ENCODE measurements at places on chromosomes 4 and X.

DNA sequence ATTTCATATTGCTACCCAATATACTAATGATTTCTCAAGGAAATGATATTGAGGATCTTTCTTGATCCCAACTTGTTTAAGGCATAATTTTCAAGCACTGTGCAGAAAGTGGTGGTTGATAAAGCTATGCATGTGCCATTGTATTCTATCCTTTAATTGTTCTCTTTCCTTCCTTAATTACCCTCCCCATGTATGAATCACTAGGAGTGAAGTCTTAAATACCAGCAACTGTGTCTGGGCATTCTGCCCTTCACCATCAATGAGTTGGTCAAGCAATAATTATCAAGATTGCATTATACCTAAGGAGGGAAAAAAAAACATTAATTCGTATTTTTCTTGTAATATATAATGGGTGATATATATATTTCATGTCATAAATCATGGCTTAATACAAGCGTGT, 111.8 kb upstream of the FRMPD4 start:
- no peak for DNase-seq

DNA sequence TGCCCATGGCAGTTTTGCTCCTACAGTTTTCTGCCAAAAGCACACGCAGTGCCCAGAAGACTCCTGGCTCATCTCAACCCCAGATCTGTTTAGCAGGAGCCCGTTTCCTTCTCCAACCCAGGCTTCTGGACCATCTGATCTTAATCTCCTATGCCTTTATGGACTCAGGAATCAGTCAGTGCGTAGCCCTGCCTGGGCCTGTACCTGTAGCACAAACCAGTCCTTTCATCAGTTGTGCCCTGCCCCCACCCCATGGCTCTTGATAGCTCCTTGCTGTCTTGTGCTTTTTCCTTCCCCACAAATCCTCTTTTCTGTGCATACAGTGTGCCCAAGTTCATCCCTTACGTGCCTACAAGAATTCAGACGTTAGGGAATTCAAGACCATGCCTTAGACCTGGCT, 1.5 kb downstream of the ZNF718 start:
- no peak for DNase-seq

DNA sequence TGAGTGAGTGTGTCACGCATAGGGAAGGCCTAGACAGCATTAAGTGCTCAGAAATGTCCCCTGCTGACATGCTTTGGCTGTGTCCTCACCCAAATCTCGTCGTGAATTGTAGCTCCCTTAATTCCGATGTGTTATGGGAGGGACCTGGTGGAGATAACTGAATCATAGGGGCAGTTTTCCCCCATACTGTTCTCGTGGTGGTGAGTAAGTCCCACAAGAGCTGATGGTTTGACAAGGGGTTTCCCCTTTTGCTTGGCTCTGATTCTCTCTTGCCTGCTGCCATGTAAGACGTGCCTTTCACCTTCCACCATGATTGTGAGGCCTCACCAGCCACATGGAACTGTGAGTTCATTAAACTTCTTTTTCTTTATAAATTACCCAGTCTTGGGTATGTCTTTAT, 78.0 kb downstream of the NSUN7 start:
- DNase-seq, result no peak

DNA sequence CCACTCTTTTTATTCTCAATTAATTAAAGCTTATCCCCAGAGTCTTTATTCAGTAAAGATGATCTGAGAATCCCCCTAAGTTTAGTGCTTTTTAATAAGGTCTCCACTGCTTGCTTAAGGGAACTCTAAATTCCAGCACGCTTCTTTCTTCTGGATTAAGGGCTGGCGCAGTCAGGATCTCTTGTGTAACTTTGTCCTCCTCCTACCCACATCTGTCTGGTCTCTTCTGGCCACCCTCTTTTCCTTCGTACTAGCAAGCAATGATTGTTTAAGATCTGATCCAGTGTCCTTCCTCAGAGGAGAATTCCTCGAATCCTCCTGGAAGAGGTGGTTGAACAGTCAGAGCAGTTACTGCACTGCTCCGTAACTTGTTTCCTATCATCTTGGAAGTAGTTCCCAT, 14.0 kb upstream of the PAQR3 start:
- DNase-seq, result no peak

GRCh38 chrX:45353456-45353855, 152.8 kb upstream of the DIPK2B start:
- DNase-seq, result no peak

GRCh38 chr4:1597021-1597931, 86.8 kb downstream of the FAM53A start:
- DNase-seq, result no peak

- peak; percentile 56 for DNase-seq
Measured at GRCh38 chr4:104860238-104861123, 286.2 kb upstream of the TET2 start.

- DNase-seq, result no peak
Measured at GRCh38 chr4:101027721-101028120, 319.6 kb downstream of the PPP3CA start.

GRCh38 chr4:16240300-16240699, 14.0 kb upstream of the TAPT1 start:
- DNase-seq, result no peak

DNA sequence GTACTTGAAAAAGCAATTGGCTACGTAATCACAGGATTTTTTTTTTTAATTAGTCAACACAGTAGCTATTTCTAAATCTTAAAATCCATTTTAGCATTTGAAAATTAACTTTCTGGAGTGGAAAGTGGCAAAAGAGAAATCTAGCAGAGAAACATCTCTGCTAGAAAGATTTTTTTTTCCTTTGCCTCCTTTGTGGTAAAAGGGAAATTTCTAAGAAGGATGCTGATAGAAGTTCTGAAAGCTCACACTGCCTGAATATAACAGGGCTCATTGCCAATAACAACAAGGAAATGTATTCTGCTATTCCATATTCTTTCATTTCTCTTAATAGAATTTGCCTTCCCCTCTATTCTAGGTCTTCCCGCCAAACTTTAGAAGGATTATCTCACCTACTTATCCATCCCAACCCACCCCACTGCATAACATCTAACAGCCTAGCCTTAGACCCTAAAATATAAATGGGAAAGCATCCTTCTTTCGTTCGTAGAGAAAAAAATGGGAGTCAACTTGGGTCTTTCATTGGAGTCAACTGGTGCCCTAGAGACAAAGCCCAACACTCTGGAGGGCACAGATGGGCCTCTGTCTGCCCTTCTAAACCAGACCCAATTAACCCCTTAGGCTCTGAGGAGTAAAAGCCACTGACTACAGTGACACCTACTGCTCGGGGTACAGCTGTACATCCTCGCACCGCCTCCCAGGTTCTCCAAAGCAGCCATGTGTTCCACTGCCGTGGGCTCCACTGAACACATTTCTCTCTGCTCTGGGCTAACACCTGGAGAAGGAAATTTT, 103.9 kb downstream of the MAML3 start:
- DNase-seq, result no peak

DNA sequence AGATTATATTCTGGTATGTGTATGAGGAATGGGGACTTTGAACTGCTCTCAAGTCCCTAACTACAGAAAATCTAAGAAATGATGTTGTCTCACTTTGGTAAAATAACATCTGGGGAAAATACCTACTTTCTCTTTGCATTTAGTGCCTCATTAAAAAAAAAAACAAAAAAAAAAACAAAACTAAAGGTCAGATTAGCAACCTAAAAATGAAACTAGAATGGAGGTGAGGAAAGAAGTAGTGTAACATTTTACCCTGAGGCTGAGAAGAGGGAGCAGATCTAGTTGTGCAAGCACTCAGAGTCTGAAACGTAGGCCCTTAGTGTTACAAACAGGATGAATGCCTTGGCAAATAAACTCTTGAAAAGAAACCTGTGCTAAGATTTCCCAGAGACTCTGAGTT, 56.0 kb downstream of the VGLL1 start:
- DNase-seq, result no peak

- no peak for DNase-seq
Measured at GRCh38 chr4:152917543-152918395, 18.4 kb upstream of the FHDC1 start.

DNA sequence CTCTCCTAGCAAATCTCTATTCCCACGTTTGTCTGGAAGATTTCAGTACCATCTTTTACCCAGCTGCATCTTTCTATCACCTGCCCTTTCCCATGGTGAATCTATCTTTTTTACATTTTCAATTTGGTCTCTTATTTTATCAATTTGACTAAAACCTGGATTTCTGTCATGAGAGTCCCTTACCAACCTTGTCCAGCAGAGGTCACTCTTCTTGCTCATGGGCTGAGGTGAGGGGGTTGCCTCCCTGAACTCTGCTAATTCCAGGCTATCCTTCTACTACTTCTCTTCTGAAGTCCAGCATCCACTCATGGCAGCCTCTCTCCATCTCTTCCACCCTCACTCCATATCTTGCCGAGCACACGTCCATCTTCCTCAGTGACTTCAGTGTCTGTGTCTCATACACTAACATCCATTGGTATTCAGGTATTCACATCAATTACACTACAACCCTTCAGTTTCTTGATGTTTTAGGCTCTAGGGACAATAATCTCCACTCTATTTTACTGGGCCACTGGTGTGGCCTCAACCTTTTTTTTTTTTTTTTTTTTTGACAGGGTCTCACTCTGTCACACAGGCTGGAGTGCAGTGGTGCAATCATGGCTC, 17.8 kb upstream of the ZNF827 start:
- no peak for DNase-seq

DNA sequence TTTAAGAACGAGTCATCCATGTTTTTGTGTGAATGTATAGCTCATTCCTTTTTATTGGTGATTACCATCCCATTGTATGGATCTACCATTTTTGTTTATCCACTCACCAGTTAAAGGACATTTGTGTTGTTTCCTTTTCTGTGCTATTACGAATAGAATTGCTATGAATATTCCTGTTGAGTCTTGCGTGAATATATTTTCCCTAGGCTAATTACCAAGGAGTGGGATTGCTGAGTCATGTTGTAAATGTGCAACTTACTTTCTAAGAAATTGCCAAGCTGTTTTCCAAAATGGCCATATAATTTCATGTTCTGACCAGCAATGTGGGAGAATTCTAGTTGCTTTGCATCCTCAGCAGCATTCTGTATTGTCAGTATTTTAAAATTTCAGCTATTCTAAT, 51.3 kb downstream of the YIPF6 start:
- DNase-seq, result no peak

DNA sequence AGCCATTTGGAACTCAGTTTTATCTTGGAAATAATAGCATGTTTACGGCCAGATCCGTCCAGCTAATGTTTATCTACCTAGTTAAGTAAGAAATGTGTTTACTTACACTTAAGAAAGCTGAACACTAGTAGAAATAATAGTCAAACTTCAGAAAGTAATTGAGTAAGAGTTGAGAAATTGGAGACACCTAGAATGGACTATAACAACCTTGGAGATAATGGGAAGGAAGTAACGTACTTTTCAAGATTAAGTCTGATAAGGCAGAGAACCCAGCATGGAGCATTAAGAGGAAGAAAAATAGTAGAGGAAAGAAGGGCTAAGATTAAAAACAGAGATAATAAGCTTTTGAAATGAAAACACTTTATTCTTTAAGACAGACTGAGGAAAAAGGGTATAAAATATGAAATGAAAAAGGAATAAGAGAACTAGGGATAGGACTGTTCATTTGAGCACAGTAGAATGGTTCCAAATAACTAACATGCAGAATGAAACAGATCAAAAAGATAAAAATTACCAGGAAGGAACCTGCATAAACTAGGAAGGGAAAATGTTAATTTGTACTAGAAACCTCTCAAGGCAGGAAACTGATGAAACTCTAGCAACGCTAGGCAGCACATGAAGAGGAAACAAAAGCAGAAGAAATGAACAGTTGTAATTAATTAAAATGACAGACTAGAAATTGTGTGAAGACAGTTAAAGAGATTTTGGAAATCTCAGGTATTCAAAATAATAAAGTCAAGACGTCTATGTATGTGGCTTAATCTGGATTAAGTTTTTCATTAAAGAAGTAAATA, 71.7 kb downstream of the FBXW7 start:
- DNase-seq, result no peak

- DNase-seq, result no peak
Measured at GRCh38 chr4:76830612-76830963, 67.4 kb downstream of the SOWAHB start.

Data from HS-5 (cell line).